ENCODE measurements at places on chromosomes 1 and 21.

GRCh38 chr1:3668585-3669300 lies 16.4 kb downstream of the TP73 start:
- no peak for DNase-seq

GRCh38 chr1:59310549-59311250 lies 13.8 kb downstream of the FGGY start:
- no peak for DNase-seq

DNA sequence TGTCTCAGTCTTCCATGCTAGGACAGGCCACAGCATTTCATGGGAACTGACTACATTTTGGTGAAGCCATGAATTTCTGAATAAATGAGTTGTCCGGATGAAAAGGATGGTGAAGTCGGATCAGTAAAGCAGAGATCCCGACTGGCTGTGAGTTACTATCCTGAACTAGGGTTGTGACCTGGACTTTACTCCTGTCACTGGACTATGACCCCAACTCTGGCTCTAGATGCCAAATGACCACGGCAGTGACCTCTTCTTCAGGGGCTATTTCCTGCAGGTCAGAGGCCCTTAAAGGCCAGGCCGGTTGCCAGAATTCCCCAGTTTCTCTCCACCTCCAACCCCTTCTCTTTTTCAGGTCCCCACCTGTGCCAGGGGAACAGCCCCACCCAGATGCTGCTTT lies 1.7 kb upstream of the NECTIN4 start:
- DNase-seq, result no peak

- DNase-seq, result no peak
Observed at GRCh38 chr1:221286399-221286798, 407.2 kb downstream of the HLX start.

GRCh38 chr1:185804206-185804605 lies 70.0 kb downstream of the HMCN1 start:
- DNase-seq, result no peak

GRCh38 chr1:65882076-65882475 lies 89.4 kb downstream of the PDE4B start:
- DNase-seq, result no peak

DNA sequence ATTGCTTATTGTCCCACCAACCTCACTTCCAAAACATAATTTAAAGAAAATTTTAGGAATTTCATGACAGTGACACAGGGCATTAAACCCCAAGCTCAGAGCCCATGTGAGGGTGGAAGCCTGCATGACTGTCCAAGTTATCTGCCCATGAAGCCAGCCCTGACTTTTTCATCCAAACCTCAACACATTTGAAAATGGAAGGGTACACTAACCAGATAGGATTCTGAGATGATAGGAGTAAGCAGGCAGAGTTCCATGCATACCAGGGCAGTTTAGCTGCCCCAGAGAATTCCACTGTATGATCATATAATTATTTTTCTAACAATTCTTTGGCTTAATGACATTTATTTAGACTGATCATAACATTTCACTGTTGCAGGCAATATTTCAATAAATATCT lies 986.0 kb downstream of the TTLL7 start:
- DNase-seq, result no peak

Measured in GM12864 (cell line).